Mesenteric fat pad (tissue), 1 donor: ENCODE measurements at places on chromosomes 3 and 15. TPM values are rescaled to one million over a fixed set of nuclear protein-coding genes. Genes with fewer than 3 reads are reported as not detected.

DNA sequence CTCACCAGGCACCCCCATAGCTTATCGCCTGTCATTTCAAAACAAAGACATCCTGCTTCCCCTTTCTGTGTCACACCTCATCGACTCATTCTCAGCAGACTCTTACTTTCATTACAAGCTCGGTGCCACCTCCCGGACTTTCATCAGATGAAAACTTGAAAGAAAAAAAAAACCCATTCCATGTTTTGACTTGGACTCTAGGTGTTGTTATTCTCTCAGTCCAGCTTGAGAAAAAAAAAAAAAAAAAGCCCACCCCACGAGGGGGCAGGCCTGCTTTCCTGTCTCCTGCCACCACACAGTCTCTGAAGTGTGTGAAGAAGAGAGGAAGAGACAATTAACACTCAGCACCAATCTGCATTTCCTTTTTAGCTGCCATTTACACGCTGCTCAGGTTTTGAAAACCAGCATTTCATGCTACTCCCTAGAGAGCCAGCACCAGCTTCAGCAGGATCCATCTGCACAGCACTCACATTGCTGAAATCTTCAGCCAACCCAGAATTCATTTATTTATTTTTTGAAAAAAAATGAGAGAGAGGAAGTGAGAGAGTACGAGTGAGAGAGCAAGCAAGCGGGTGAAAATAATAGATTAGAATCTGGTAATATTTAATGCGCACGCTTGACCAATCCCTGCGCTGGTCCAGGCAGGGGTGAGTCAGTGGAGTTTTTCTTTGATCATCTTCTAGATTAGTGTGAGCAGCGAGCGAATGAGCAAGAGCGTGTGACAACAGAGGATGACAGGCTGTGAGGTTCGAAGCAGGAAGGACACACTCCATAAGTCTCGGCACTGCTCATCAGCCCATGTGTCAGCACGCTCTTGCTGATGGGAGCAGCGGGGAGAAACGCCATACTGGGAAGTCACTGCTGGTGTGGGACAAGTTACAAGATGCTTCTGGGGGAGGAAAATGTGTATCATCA lies 23.5 kb downstream of the ZNF80 start:
- no peak for DNase-seq

GRCh38 chr15:90058775-90059174 lies 43.5 kb downstream of the IDH2 start:
- DNase-seq: no peak

GRCh38 chr15:59492389-59493377 lies 54.7 kb downstream of the FAM81A start:
- DNase-seq: no peak

- DNase-seq: no peak
These were observed 143.4 kb downstream of the ANXA2 start for GRCh38 chr15:60254416-60254815.

RSL24D1 gene
- 61.8 TPM for total RNA-seq

- DNase-seq: no peak
These were observed 462 bp downstream of the EDEM1 start for GRCh38 chr3:5187920-5188418.

NEIL1 gene
- 17.9 TPM for total RNA-seq

DNA sequence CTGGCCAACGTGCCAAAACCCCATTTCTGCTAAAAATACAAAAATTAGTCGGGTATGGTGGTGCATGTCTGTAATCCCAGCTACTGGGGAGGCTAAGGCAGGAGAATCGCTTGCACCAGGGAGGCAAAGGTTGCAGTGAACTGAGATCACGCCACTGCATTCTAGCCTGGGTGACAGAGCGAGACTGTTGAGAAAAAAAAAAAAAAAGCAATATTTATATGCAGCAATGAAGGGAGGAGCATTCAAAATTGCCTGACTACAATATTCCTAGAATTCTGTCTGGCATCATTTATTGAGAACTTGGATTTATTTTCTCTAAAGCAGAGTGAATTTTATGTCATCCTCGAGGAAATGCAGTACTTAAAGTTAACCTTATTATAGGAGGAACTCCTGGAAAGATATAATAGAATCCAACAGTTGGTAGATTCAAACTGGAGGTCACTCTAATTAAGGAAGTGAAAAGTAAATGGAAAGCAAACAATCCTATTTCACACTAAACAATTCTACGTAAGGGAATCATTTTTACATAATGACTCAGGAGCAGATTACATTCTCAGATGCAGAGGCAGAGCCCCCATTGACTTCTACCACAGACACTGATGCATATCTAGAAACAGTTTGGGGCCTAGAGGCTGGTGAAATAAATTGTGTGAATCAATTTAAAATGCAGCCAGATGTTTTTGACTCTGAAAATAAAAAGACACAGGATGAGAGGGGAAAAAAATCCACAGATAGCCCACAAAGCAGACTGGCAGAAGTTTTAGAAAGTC lies 82.1 kb upstream of the FHIT start:
- DNase-seq: no peak

GRCh38 chr15:58537033-58537432 lies 105.2 kb downstream of the LIPC start:
- DNase-seq: no peak

HMCES gene
- total RNA-seq: 38.5 TPM

DNA sequence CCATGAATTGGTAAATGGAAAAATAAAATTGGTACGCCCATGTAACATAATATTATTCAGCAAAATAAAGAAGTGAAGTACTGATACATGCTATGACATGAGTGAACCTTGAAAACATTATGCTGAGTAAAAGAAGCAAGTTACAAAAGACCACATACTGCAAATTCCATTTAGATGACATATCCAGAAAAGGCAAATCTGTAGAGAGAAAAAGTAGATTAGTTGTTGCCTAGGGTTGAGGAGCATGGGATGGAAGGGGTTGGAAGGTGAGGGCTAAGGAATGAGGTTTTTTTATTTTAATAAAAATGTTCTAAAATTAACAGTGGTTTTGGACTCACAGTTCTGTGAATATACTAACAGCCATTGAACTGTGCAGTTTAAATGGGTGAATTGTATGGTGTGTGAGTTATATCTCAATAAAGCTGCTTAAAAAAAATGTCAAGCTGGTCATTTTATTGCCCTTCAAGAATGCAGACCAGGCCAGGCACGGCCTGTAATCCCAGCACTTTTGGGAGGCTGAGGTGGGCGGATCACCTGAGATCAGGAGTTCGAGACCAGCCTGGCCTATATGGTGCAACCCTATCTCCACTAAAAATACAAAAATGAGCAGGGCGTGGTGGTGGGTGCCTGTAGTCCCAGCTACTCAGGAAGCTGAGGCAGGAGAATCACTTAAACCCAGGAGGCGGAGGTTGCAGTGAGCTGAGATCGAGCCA lies 8.1 kb upstream of the DLG1 start:
- DNase-seq: no peak

STAB1 gene
- total RNA-seq: 557 TPM

DNA sequence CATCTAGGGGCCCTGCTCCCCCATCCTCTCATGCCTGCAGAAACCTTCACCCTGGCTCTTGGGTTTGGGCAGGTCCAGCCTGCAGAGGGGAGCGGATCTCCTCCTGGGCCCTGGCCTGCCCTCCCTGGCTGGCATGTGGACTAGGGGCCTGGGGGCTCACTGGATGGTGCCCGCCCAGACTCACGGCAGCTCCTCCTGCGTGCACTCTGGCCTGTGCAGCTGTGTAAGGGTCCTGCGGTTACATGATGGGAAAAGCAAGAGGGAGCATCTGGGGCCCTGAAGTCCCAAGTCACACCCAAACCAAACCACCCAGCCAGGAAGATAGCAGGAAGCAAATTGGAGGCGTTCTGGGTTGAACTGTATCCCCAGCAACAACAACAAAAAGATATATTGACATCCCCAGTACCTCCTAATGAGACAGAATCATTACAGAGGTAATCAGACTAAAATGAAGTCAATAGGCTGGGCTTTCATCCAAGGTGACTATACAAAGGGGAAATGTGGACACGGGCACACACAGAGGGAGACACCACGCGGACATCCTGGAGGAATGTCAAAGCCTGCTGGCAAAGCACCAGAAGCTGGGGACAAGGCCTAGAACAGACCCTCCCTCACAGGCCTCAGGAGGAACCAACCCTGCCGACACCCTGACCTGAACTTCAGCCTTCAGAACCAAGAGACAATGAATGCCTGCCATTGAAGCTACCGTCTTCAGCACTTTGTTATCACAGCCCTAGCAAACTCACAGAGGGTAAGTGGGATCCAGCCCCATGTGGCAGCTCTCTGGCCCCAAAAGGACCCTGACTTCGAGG lies 10.4 kb upstream of the CLK3 start:
- no peak for DNase-seq

EPHA6 gene
- 0.26 TPM for total RNA-seq

DNA sequence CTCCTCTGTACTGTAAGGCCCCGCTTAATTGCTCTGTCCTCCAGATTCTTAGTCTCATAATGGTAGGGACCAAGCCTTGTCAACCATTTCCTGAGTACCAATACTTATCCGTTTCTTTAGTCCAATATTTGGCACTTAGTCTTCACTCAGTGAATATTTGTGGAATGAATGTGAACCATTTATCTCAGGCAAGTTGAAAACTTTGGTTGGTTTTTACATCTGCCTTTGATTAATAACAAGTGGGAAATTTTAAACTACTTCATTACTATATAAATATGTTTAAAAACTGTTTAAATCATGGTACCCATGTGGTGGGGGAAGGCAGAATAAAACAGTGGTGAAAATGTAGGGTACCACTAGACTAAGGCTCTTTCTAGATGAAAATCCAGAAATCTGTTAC lies 15.2 kb downstream of the CA12 start:
- no peak for DNase-seq

ZBED2 gene
- not detected for total RNA-seq

DNA sequence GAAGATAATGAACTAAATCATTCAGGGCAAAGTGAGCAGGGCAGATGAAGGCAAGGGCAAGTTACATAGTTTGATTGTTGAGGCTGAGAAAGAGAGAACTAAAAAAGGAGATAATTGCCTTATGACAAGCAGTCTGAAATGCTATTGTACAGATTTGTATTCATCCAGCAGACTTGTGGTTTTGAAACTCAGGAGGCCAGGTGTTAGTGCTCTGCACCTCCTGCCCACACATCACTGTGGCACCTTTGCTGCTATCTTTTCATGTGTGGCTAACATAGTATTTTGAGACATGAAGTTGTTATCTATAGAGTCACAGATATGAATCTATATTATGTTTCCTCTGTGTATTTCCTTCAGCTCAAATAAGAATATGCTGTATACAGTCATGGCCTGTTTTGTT lies 24.3 kb upstream of the SUCLG2 start:
- DNase-seq: no peak

DNA sequence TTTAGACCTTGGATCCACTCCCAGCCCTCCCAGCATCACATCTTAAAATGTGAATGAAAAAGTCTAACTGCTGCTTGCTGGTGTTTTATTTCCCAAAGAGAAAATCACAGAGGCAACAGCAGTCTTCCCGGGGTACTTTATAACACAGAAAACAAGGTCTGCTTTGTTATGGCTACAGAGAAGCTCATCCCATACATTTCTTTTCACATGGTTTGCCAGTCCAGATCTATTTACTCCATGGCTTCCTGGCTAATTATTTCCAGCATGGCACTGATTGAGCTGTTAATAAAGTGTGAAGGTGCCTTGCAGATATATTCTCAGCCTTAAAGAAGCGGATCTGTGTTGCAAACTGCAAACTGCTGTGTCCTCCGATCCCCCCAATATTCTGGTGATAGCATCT lies 466.1 kb upstream of the CFAP20DC start:
- DNase-seq: no peak

GRCh38 chr15:92877000-92877399 lies 23.1 kb upstream of the CHD2 start:
- DNase-seq: no peak

DNA sequence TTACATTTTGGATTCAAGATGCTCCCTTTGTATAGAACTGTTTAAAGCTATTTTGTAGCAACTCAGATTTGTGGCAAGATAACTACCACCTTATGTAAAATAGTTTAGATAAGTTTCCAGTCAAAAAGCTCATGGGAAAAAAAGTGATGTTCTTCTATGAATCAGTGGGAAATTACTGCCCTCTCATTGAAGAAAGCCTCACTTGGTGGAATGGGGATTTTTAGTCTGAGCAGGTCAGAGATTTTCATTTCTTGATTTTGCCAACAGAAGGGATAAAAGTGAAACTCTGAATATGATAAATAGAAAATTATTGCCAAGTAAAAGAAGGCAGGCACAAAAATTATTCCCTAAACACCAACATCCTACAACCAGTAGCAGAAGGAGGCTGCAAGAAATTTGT lies 25.8 kb upstream of the CSTA start:
- no peak for DNase-seq

DNA sequence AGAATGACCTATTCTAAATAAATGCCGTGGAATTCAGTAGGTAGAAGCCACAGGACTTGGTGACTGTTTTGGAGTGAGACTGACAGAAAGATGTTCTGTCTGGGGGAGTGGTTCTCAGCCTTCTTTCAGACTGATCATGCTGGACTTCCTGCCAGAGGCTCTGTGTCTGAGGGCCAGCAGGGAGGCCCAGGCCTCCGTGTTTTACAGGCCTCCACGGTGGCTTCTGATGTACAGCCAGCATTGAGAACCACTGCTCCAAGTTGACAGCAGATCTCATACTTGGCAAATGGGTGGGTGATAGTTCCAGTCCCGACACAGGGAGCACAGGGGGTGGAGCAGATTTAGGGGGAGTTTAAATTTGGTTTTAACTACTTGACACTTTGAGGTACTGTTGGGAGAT lies 6.7 kb upstream of the PIGZ start:
- DNase-seq: peak; percentile 60

GRCh38 chr15:100900136-100900794 lies 18.9 kb upstream of the LRRK1 start:
- peak; percentile 84 for DNase-seq

DNA sequence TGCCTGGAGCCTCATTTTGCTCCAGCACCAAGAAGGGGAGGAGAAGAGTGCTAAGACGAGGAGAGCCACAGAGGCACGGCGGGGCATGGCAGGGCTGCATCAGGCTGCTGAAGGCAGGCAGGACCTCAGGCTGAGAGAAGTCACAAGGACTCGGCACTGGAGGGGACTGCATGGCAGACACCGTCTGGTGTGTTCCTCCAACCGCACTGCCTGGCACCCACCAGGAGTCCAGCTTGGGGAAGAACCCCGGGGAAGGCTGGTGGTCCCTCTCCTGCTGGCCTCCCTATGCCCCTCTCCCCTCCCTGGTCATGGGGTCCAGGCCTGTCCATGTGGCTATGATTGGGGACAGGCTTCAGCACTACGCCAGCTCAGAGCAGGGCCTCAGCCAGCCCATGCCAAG lies 153.2 kb upstream of the MEF2A start:
- peak; percentile 57 for DNase-seq

DNA sequence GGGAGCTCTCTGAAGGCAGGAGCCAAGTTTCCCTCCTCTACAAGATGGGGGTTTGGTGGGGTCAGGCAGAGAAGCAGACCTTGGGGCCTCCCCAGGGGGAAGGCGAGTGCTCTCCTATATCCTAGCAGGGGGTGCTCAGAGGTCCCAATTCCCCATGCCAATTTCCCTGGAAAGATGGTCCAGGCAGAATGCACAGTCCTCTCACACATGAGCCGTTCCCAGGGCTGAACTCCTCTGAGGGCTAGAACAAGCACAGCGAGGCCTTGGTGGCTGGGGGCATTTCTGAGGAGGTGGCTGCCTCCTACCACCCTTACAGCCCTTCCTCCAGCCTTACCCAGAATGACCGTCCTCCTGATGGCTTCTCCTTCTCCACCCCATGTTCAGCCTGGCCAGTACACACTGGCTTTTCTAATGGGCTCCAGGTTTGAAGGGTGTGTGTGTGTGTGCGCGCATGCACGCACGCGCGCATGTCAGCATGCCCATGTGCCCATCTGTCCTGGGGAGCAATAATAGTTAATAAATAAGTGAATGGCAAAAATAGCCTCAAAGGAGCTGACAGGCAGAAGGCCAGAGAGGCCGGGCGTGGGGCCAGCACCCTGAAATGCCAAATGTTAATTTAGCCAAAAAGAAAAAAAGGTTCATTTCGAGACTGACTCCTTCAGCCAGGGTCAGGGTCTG lies 24.4 kb downstream of the ADCY5 start:
- no peak for DNase-seq
